COR-L47 (cell line): ENCODE measurements at places on chromosomes 16 and 17.

- no peak for DNase-seq
Observed at GRCh38 chr17:14204084-14204483, 32.6 kb downstream of the CDRT15 start.

DNA sequence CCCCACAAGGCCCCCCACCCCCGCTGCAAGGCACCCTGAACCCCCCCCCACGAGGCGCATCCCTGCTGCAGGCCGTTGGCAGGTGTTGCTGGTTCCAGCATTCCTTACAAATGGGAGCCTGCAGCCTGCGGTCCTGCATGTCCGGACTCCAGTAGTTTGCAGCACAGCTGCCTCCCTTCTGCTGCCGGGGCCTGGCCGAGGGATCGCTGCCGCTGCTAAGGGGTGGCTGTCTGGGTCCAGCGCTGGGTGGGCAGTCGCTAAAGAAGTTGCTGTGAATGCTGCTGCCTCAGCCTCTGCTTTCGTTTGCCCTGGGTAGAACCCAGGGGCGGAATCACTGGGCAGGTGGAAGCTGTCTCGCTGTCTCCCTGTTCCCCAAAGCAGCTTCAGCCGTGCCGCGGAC is 11.8 kb downstream of the UTS2R start:
- DNase-seq = no peak

GRCh38 chr16:88746506-88746905 is 38.5 kb downstream of the PIEZO1 start:
- DNase-seq = no peak

- no peak for DNase-seq
Observed at GRCh38 chr17:10631048-10631700, 25.9 kb downstream of the MYH3 start.

DNA sequence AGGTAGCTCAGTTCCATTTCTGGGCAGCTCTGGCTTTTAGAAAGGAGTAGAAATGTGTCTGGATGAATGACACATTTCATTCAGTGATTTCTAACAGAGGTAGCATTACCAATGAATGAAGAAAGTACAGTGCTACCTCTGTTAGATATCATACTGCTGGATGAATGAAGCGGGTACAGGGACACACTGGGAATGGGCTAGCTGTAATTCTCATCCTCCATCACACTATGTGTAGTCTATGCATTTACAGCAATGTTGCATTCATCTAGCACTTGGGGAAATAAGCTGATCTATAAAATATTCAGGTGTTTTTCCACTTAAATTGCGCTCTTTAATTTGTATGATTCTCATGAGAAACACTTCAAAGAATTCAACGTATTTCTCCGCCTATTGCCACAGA is 158.3 kb upstream of the IRX5 start:
- no peak for DNase-seq

DNA sequence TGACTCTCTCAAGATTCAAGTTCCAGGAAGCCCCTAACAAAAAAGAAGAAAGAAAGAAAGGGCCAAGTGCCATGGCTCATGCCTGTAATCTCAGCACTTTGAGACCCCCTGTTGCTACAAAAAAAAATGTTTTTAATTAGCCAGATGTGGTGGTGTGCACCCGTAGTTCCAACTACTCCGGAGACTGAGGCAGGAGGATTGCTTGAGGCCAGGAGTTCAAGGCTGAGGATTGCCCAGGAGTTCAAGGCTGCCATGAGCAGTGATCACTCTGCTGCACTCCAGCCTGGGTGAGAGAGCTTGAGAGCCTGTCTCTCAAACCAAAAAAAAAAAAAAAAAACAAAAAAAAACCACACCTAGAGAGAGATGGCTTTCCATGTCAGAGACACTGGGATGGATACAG is 18.8 kb downstream of the TLE7 start:
- DNase-seq = no peak

DNA sequence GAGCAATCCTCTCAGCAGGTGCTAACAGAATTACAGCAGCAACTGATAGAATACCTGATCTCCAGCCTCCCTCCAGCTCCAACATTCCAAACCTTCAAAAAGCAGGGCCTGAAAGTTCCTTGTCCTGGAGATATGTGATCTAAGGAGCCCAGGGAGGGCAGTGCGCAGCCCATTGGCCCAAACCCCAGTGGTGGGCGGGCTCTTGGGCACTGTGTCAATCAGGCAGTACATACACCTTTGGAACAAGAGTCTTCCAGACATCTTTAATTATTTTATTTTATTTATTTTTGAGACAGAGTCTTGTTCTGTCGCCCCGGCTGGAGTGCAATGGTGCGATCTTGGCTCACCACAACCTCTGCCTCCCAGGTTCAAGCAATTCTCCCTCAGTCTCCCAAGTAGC is 24.2 kb downstream of the SLC12A3 start:
- no peak for DNase-seq
